ENCODE measurements at places on chromosomes 5 and 9.

DNA sequence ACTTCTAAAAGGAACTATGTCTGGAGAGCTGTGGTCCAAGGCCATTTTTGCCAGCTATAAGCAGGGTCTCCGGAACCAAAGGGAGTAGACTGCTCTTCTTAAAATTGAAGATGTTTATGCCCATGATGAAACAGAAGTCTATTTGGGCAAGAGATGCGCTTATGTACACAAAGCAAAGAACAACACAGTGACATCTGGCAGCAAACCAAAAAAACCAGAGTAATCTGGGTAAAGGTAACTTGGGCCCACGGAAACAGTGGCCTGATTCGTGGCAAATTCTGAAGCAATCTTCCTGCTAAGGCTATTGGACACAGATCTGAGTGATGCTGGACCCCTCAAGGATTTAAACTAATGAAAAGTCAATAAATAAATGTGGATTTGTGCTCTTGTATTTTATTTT is 29.7 kb upstream of the GLDC start:
- no peak for DNase-seq

DNA sequence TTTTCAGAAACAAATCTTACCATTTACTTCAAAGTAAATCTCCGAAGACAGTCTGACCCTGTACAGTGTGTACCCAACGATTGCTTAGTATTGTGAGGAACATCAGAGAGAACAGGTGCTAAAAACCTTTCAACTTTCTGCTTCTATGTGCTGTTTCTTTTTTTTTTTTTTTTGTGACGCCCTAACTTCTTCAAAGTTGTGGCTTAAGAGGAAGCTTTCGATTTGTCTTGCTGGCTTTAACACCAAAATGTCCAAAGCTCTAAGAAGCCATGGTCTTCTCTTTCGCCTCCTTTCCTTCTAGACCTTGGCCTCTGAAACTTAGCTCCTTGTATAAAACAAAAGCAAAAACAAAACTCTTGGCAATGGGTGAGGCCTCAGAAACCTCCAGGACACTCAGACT is 1.2 kb downstream of the TNFSF8 start:
- no peak for DNase-seq

DNA sequence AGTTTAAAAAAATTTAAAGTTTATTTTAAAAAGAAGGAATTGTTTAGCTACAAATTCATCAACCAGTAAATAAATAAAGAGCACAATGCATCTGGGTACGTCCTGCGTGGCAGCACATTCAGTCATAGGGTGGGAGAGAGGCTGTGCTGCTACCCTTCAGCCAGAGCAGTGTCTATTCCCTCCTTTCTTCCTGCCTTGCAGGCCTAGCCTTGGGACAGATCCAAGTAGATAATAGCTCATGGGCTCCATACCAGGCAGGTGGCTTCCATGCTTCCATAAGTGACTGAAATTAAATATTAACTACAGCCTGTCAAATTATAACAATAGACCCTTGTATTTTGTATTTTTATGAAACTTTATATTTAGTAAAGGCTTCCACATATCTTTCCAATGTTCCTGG is 408.3 kb upstream of the RGMB start:
- DNase-seq, result no peak

DNA sequence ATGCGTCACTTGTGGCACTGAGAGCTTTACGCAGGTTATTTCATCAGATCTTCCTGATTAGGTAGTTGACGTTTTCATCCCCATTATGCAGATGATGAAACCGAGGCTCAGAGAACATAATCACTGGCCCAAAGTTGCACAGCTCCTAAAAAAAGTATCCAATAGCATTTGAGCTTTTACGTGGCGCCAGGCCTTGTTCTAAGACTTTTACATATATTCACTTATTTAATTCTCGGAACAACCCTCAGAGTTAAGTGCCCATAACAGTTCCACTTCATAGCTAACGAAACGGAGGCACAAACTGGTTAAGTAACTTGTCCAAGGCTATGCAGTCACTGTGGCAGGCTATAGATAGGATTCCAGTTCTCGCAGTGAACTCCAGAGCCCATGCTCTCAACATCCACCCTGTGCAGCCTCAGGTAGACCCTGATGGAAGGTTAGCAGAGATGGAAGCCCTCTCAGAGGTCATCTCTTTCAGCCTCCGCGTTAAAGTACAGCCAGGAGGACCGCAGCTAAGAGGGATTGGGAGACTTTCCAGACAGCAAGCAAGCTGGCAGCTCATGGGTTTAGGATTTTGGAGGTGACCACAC is 39.3 kb downstream of the AMBP start:
- DNase-seq, result no peak

- DNase-seq, result no peak
Measured at GRCh38 chr5:170292179-170293104, 5.1 kb downstream of the LCP2 start.

Measured in stimulated activated CD8-positive, alpha-beta memory T cell treated with anti-CD3 and anti-CD28 coated beads, Interleukin-7, amount 100 ng/mL, for 1 hour (primary cell).